ENCODE measurements at places on chromosomes 13 and 19.
A peak's percentile ranks its signal among the peaks of the same experiment; 100 is the strongest.

- DNase-seq = no peak
Observed at GRCh38 chr13:35879111-35879510, 252.1 kb downstream of the DCLK1 start.

DNA sequence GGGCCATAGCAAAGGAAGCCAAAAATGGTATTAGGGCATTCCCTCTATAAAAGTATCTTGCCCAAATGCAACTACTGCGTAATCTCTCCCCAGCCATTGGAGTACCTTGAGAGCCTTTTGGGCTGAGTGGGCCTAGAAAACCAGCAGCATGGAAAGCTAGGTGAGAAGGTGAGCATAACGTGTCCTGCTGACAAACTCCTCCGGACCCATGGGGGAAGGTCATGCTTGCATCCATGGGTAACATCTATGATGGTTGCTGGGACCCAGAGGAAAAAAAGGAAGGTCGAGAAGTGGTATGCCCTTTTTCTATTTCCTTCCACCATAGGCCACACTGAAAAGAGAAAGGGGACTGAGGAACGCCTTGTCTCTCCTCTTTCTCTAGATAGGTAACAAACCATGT lies 57.4 kb downstream of the ZNF728 start:
- no peak for DNase-seq

DNA sequence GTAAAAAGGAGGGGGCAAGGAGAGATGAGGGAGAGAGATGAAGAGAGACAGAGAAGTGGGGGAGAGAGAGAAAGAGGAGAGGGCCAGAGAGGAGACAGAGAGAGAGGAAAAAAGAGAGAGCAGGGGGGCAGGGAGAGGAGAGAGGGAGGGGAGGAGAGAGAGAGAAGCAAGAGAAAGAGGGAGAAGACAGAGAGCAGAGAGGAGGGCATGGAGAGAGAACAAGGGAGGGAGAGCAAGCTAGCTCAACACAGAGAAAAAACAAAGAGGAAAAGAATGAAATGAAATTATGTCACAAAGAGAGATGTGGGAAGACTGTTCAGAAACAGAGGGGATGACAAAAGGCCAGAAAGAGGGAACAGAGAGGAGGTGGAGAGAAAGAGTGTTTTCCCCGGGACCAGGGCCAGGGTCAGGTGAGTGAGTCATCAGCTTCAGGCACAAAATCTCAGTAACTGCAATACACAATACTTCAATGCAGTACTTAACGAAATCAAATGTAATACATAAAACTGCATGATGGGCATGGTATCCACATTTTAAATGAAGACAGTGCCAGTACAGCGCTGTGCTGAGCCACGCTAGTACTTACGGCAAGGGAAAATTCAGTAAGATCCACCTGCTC lies 4.8 kb downstream of the KLK7 start:
- peak; percentile 68 for DNase-seq

- peak; percentile 40 for DNase-seq
Observed at GRCh38 chr19:54266133-54266532, 9.1 kb upstream of the LILRB5 start.

DNA sequence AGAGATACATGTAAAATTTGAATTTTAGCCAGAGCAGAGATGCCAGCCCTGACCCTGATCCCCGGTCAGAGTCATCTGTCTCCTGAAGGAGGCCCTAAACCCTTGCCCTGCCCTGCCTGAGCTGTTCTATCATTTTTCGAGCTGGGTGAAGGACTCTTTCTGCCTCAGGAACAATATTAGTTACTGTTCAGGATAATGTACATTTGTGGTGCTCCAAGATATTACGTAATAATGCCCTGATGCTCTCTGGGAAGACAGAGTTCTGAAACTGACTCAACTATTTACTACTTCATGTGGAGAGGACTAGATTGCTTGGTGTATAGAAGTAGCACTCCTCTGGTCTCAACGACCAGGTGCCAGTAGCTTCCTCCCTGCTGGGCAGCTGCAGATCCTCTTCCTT lies 37.9 kb upstream of the UBL3 start:
- DNase-seq = peak; percentile 25

- DNase-seq = no peak
Observed at GRCh38 chr13:97498419-97498818, 64.5 kb downstream of the RAP2A start.
